GM23338 (cell line): ENCODE measurements at places on chromosomes 13 and 19.

- DNase-seq = no peak
These were observed 28.4 kb upstream of the ATP12A start for GRCh38 chr13:24651718-24652345.

DNA sequence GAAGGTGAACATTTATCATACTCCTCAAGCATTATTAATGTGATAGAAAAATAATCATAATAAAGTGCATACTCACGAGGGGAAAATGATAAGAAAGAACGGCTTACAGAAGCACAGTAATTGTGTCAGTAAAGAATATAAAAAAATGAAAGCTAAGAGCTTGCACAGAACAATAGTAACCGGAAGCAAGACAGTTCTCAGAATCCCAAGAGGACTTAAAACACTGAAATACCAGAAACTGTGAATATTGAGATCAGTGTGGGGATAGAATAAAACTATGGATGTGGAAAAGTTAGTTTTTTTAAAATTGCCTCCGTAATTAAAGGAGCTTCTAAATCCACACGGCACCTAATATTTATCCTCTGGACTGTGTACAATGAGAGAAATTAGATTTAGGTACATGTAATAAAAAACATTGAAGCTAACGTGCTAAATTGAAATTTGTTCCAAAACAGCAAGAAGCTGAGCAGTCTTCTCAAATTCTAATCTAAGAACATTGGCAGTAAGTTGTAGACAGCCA, 482.7 kb downstream of the SLITRK6 start:
- DNase-seq = no peak

GRCh38 chr13:50928659-50929462, 19.3 kb downstream of the RNASEH2B start:
- no peak for DNase-seq

DNA sequence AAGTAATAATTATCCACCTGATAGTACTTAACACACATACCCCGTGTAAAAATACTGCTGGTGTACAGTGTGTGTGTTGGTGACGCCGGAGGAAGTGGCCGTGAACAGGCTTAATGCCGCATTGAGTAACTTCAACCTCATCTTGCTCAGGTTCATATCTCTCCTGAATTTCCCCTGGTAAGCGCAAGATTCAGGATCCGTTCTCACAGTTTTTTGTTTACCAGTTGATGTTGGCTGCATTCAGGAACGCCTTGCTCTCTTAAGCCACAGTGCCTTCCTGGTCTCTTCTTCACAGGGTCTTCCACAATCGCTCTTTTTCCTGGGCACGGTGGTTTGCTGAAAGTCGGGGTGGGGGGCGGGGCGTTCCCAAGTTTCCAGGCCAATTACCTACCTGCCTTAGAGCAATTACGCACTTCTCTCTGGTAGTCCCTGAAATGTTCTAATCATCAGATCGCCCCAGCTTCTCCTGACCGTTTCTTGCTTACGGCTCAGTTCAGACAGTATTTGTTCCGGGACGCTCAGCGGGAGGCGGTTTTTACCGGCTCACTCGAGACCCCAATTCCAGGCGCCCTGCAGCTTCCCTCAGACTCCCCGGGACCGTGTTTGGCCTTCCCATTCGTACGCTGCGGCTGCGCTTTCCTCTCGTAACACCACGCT, 706 bp upstream of the DNAJC3 start:
- DNase-seq = peak; percentile 77

- DNase-seq = no peak
These were observed 200.5 kb downstream of the UQCRFS1 start for GRCh38 chr19:29012457-29012856.

GRCh38 chr13:90918536-90918935, 429.0 kb upstream of the MIR17HG start:
- DNase-seq = no peak

- no peak for DNase-seq
These were observed 4.7 kb downstream of the CNOT3 start for GRCh38 chr19:54142166-54142780.

GRCh38 chr13:44929692-44930091, 59.6 kb downstream of the NUFIP1 start:
- DNase-seq = no peak

DNA sequence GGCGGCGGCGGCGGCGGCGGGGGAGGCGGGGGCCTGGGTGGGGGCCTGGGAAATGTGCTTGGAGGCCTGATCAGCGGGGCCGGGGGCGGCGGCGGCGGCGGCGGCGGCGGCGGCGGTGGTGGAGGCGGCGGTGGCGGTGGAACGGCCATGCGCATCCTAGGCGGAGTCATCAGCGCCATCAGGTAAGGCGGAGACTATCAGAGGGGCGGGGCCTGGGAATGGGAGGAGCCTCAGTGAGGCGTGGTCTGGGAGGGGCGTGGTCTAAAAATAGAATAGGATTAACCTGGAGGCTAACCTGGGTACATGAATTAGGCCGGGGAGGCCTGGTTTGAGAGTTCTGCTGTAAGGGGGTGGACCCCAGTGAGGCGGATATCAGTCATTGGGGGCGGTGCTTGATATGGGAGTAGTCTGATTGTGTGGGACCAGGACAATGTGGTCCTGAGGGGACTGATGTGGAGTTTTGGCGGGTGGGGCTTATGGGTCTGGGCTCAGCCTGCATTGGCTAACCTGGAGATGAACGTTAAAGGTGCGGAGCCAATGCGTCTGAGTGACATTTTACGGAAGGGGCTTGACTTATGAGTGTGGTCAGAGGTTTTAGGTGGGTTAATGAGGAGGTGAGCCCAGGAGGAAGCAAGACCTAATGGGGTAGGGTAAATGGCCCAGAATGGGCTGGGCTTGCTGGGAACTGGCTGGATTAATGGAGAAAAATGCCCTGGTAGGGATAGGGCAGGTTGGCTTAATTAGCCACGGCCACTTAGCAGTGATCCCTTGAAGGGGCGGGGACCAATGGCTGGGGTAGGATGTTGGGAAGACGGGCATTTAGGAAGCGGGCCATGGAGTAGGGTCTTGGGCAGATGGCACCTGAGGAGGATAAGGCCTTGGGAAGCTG, 1.4 kb downstream of the CAPNS1 start:
- DNase-seq = peak; percentile 98

GRCh38 chr13:35593651-35594050, 117.2 kb upstream of the MAB21L1 start:
- no peak for DNase-seq

DNA sequence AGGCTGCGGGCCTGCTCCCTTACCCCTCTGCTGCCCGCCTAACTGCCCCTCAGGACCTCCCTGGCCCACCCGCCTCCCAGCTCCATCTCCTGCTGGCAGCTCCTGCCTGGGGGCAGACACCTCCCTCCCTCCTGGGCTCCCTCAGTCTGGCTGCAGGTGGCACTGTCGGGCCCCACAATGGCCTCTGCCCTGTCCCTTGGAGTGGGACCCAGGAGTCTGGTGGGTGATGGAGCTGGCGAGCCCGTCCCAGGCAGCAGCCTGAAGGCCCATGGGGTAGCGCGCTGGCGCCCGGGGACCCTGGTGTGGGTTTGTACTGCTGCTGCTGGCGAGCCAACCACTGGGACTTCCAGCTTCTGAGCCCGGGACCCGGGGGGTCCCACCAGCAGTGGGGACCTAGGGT, 83.6 kb downstream of the KDM4B start:
- DNase-seq = peak; percentile 52

- no peak for DNase-seq
These were observed 38.6 kb downstream of the TNFRSF19 start for GRCh38 chr13:23608701-23609413.

DNA sequence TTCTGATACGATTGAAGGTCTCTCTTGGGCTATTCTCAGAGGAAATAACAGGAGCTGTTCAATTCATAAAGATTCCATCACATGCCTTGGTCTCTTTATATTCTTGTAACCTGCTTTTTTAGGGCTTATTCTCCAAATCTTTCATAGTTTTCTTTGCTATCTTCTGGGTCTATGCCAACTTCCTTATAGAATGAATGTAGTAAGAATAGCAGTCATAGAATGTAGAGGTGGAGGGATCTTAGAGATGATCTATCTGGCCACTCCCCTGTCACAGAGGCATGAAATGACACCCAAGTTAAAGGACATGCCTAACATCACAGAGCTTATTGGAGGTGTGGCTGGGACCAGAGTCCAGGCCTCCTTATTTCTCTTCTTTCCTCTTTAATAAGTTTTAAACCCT, 13.2 kb downstream of the LCP1 start:
- DNase-seq = no peak

GRCh38 chr13:52696566-52696965, 43.1 kb downstream of the CNMD start:
- no peak for DNase-seq

DNA sequence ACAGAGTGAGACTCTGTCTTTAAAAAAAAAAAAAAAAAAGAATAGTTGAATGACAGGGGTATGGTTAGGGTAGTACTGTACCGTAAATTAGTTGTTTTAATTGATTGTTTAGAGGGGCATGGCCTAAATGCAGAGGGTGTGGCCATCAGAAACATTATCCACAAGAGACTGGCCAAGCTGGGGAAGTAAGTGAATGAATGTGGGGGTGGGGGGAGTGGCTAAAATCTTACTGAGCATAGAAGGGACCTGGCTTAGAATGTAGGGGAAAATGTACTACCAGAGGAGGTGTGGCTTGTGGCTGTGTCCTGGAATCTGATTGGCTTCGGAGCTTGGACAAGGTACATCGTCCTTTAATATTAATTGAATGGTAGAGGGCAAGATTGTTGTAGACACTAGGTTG, 3.8 kb downstream of the BCL2L12 start:
- DNase-seq = no peak

- no peak for DNase-seq
These were observed 14.4 kb downstream of the CEACAM4 start for GRCh38 chr19:41612483-41612882.

- no peak for DNase-seq
These were observed 1505.1 kb downstream of the PCDH9 start for GRCh38 chr13:65725006-65725405.

GRCh38 chr13:103556681-103557080, 490.5 kb upstream of the SLC10A2 start:
- DNase-seq = no peak

- DNase-seq = peak; percentile 76
These were observed 4.9 kb upstream of the NWD1 start for GRCh38 chr19:16714702-16715287.

GRCh38 chr13:26531742-26532141, 25.7 kb upstream of the WASF3 start:
- DNase-seq = no peak

DNA sequence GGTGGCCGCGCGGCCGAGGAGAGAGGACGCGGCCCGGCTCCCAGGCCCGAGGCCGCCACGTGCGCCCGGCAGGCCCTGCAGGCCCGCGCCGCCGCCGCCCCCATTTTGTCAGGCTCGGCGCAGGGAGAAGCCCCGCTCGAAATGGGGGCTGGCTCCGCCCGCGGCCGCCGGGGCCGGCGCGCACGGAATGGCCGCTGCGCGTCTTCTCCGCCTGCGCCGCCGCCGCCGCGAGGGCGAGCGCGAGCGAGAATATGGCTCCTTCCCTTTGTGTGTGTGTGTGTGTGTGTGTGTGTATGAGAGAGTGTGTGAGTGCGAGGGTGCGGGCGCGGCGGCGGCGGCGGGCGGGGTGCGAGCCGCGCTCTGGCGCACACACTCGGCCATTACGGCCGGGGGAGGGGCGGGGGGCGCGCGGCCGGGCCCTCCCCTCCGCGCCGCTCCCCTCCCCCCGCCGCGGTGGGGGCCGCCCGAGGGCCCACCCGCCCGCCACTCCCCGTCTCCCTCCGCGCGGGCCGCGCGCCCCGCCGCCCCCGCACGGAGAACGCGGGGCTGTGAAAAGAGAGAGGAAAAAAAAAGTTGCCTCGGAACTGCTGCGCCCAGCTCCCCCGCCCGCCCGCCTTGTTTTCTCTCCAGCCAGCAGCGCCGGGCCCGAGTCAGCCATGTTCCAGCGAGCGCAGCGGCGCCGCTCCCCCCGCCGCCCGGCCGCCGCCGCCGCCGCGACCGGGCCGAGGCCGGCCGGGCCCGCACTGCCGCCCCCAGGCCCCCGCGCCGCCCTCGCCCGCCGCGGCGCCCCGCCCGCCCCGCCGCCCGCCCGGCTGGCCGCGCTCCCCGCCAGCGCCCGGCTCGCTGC, 1.0 kb downstream of the HMGB1 start:
- peak; percentile 67 for DNase-seq

DNA sequence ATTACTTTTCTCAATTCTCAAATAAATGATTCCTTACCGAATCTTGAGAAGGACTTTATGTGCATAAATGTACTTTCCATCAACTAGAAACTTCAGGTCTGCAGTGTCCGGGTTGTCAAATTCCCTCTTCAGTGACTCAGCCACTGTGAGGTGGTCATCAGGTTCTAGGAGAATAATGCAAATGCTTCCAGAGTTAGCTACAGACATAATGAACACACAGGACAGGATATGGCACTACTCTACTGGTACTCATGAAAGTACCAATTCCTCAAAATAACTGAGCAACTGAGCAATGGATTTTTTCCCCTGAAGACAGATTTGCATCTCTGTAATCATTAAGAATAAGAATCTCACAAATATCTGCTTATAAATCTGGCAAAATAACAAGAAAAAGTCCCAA, 31.2 kb downstream of the RCBTB2 start:
- no peak for DNase-seq

DNA sequence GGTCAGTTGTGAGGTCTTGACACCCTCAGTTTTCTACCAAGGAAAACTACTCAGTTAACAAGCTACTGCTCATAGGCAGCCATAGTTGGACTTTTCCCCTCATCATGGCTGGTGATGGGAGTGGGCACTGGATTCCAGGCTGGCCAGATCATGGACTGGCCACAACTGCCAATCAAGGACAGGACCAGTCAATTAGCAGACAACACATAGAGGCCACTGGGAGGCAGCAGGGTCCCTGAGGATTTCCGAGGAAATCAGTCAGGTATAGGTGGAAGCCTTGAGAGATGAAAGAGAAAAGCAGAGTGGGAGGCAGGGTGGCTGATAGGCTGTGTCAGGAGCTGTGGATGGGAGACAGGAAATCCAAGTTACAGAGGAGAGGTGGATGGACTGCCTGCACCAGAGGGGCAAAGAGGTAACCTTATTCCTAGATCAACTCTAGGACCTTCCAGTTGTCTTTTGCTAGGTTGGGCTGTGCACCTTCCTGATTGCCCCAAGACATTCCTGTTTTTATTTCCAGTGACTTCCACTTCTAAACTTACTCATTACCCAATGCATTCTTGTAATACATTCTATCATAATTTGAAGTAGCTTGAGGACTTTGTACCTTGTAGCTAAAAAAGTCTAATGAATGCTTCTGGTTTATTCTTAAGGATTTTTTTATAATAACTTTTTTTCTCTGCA, 361.8 kb downstream of the KCNRG start:
- DNase-seq = peak; percentile 70

- DNase-seq = no peak
These were observed 59.8 kb downstream of the URI1 start for GRCh38 chr19:30001791-30002190.

GRCh38 chr13:30807392-30807791, 72.0 kb downstream of the ALOX5AP start:
- DNase-seq = no peak

GRCh38 chr19:43329989-43330388, 23.5 kb upstream of the CD177 start:
- DNase-seq = no peak

- DNase-seq = no peak
These were observed 88.5 kb downstream of the TEX26 start for GRCh38 chr13:31020996-31021395.

- DNase-seq = peak; percentile 86
These were observed 15.0 kb upstream of the EMC10 start for GRCh38 chr19:50461066-50461875.
